ENCODE measurements at places on chromosomes 5 and 9. TPM values are rescaled to one million over a fixed set of nuclear protein-coding genes. Genes with fewer than 3 reads are reported as not detected.

CDKN2B gene
- total RNA-seq: 7.3 TPM

RBM18 gene
- 20.9 TPM for total RNA-seq

PDE8B gene
- total RNA-seq: 8.6 TPM

PTPA gene
- 83.4 TPM for total RNA-seq

QRFP gene
- not detected for total RNA-seq

NUTM2F gene
- not detected for total RNA-seq

PROB1 gene
- 0.32 TPM for total RNA-seq

IL17B gene
- total RNA-seq: 0.64 TPM

PCDHB11 gene
- 4.6 TPM for total RNA-seq

IFNK gene
- not detected for total RNA-seq

TRIM14 gene
- total RNA-seq: 14.6 TPM

NUTM2G gene
- not detected for total RNA-seq

TMEM171 gene
- total RNA-seq: 0.64 TPM

FIBCD1 gene
- not detected for total RNA-seq

DENND4C gene
- 158 TPM for total RNA-seq

ADAMTSL2 gene
- 0.80 TPM for total RNA-seq

LCP2 gene
- total RNA-seq: 21.8 TPM

HSD17B3 gene
- total RNA-seq: 1.1 TPM

WNT8A gene
- not detected for total RNA-seq

CKMT2 gene
- 5.3 TPM for total RNA-seq

AGPAT2 gene
- total RNA-seq: 106 TPM

PCDHGA9 gene
- 13.8 TPM for total RNA-seq

VAV2 gene
- total RNA-seq: 5.3 TPM

MLANA gene
- total RNA-seq: not detected

PCDHB14 gene
- 4.2 TPM for total RNA-seq

TMEFF1 gene
- 0.32 TPM for total RNA-seq

TIGD6 gene
- total RNA-seq: 11.0 TPM

ELOVL7 gene
- 3.9 TPM for total RNA-seq

MARVELD2 gene
- 24.7 TPM for total RNA-seq

PCDH12 gene
- total RNA-seq: 1.8 TPM

OTP gene
- total RNA-seq: not detected

C6 gene
- 1.2 TPM for total RNA-seq

CNTFR gene
- 103 TPM for total RNA-seq

FREM1 gene
- 12.2 TPM for total RNA-seq

IFNA5 gene
- total RNA-seq: 0.32 TPM

MYMK gene
- not detected for total RNA-seq

PCDHB16 gene
- 4.3 TPM for total RNA-seq

SLC1A1 gene
- total RNA-seq: 3.4 TPM

HMGXB3 gene
- total RNA-seq: 35.2 TPM
